GM18507 (cell line): ENCODE measurements at places on chromosomes 6 and 20.

DNA sequence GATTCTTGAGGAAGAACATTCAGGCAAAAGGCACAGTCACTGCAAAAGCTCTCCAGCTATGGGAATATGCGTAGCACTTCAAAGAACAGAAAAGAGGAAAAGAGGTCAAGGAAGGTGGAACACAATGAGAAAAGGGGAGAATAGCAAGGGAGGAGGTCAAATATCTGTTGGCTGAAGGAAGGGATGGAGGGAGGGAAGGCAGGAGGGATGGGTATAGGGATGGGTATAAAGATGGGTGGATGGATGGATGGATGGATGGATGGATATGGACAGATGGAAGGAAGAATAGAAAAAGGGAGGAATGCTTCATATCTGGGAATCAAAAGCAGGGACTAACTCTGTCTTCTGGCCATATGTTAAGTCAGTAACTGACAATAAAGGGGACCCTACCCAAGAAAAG is 164.2 kb upstream of the TOP1 start:
- no peak for DNase-seq

GRCh38 chr20:5474646-5475550 is 158.1 kb upstream of the PROKR2 start:
- DNase-seq = no peak

- no peak for DNase-seq
Observed at GRCh38 chr20:3312940-3313682, 74.1 kb upstream of the SLC4A11 start.

DNA sequence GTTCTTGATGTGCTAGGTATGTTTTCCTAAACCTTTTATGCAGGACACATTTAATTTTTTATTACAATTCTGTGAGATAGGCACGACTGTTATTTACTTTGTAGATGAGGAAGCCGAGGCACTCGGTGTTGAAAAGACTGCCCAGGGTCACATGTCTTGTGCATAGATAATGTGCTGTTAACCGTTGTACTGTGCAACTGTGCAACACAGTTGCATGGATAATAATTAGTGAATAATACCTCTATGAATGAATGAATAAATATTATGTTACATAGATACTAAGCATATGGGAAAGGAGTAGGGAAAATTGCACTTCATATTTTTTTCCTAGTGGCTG is 60.3 kb upstream of the DEK start:
- DNase-seq = no peak

- DNase-seq = no peak
Observed at GRCh38 chr6:43799551-43800297, 29.7 kb downstream of the VEGFA start.

- no peak for DNase-seq
Observed at GRCh38 chr20:21103582-21104465, 2.3 kb downstream of the LINC00237 start.

GRCh38 chr6:46794068-46794467 is 879 bp downstream of the MEP1A start:
- DNase-seq = no peak

- DNase-seq = no peak
Observed at GRCh38 chr20:46683668-46683938, 5.6 kb downstream of the TP53RK start.

- no peak for DNase-seq
Observed at GRCh38 chr20:46031701-46032254, 2.8 kb downstream of the SLC12A5 start.

- DNase-seq = no peak
Observed at GRCh38 chr6:3762359-3762758, 10.8 kb upstream of the PXDC1 start.

GRCh38 chr6:112501705-112502104 is 154.6 kb downstream of the RFPL4B start:
- DNase-seq = no peak

DNA sequence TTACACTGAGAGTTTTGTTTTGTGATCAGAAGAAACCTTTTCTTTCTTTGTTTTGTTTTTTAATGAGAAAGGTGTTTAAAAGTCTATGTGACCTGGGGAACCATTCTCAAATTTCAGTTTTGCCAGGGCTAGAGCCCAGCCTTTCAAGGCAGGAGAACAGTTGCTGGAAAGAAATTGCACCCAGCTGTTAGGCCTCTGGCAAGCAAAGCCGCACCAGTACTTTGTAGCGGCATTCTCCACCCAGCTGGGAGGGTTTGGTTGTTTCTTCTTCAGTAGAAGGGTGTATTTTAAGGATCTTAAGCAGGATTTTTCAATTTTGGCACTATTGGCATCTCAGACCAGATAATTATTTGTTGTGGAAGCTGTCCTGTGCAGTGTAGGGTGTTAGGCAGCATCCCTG is 16.6 kb upstream of the MAPK13 start:
- DNase-seq = no peak

DNA sequence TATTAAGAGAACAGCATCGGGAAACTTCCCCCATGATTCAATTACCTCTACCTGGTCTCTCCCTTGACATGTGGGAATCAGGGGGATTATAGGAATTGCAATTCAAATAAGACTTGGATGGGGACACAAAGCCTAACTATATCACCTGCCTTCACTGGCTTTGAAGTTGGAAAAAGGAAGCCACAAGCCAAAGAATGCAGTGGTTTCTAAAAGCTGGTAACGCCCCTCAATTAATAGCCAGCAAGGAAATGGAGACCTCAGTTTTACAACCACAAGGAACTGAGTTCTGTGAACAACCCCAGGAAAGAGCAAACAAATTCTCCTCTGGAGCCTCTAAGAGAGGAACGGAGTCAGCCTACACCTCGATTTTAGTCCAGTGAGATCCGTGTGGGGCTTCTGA is 244.1 kb downstream of the TFAP2A start:
- no peak for DNase-seq

- DNase-seq = no peak
Observed at GRCh38 chr6:77650098-77650663, 2.7 kb upstream of the MEI4 start.

GRCh38 chr6:12426121-12426520 is 136.0 kb downstream of the EDN1 start:
- DNase-seq = no peak

- DNase-seq = no peak
Observed at GRCh38 chr20:38651154-38651553, 49.5 kb downstream of the ARHGAP40 start.

- no peak for DNase-seq
Observed at GRCh38 chr6:134221250-134221649, 96.7 kb downstream of the SGK1 start.

DNA sequence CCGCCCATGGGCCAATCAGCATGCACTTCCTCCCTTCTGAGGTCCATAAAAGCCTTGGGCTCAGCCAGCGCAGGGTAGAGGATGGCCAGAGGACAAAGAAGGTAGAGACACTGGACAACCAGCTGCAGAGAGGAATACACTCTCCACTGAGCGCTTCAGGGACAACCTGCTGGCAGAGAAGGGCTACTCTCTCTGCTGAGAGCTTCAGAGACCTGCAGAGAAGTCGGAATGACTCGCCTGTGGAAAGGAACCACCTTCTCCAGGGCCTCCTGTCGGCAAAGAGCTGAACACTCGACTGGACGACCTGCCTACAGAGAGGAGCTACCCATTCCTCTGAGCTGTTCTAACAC is 31.4 kb upstream of the SLA2 start:
- DNase-seq = no peak

- DNase-seq = no peak
Observed at GRCh38 chr20:11901127-11901526, 16.6 kb upstream of the BTBD3 start.
